ENCODE measurements at places on chromosomes 3 and 15.

- DNase-seq = peak; percentile 64
These were observed 27.6 kb downstream of the LMCD1 start for GRCh38 chr3:8529181-8529637.

GRCh38 chr3:113255100-113255853 is 43.9 kb downstream of the BOC start:
- DNase-seq = no peak

DNA sequence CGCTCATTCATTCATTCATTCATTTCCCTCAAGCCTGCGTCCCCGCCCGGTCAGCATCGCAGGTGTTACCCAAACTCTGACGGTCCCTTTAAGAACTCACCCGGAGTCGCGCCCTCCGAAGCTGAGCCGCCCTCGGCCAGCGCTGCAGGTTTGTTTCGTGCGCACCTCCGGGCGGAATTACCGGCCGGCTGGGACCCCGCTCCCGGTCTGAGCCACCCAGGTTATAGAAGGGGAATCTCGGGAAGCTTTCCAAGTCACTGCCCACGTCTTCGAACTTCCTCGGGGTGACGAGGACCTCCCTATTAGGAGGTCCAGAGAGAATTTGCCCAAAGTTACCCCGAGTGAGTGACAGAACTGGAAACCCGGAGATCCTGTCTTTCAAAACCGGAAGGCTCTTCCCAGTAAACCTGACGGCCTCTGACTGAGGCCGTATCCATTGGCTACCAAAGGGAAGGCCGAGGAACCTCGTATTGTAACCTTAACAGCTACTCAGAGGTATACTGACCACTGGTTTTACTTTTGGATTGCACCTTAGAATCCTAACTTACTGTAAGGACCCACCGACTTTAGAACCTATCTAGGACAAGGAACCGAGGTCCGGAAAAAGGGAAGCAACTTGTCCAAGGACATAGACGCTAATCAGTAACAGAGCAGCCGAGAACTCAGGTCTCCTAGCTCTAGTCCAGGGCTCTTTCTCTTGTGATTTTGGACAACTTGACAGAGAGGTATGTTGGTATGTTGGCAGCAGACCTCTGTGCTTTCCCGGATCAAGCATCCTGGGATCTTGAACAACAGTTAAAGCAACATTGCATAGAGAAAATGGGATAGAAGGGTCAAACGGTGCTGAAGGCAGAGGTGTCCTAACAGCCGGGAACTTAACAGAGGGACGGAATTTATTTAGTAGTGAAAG is 788 bp upstream of the DLG1 start:
- peak; percentile 35 for DNase-seq

- DNase-seq = no peak
These were observed 53.1 kb downstream of the SLC30A4 start for GRCh38 chr15:45469441-45469840.

DNA sequence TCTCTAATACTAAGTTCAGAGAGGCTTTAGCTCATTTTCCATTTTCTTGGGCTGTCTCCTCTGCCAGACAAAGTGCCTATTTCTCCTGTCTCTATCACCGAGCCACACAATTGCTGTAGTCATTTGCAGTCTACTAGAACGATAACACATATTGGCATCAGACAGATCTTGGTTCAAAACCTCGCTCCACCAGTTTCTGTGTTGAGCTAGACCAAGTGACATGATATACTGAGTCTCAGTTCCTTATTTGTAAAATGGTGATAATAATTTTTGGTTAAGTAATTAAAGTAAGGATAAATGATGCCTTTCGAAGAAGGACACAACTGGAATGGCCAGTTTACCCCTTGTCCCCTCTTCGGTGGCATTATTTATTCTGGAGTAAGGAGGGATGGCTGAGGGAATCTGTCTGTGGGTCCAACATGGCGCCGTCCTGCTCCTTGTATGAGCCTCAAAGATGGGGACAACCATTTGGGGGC is 398 bp upstream of the RAB7A start:
- DNase-seq = no peak

DNA sequence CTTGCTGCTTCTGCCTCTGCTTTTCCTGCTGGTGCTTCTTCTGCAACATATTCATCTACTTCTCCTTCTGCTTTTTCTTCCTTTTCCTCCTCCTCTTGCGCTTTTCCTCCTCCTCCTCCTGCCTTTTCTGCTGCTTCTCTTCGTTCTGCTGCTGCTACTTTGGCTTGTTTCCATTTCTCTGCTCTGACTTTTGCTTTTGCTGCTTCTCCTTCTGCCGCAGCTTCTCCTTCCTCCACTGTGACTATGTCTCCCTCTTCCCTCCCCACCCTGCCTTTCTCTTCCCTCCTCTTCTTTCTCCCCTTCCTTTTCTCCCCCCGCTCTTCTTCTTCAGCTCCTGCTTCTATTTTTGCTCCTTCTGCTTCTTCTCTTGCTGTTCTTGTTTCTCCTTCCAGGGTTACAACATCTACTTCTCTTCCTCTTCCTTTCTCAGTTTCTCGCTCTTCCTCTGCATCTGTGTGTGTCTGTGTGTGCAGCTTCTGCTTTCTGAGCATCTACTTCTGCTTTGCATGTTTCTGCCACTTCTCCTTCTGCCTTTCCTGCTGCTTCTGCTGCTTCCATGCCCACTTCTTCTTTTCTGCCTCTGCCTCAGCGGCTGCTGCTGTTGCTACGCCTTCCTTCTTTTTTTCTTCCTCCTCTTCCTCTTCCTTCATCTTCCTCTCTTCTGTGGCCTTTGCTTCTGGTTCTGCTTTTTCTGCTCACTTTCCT is 51.4 kb downstream of the FAM43A start:
- DNase-seq = no peak

- peak; percentile 37 for DNase-seq
These were observed 10.8 kb downstream of the BHLHE40 start for GRCh38 chr3:4990069-4990468.

- no peak for DNase-seq
These were observed 115.8 kb upstream of the ARHGEF3 start for GRCh38 chr3:56917361-56918110.

- no peak for DNase-seq
These were observed 114.9 kb upstream of the MLF1 start for GRCh38 chr3:158456114-158456513.

GRCh38 chr15:89858661-89859458 is 34.9 kb downstream of the AP3S2 start:
- DNase-seq = no peak

- DNase-seq = no peak
These were observed 14.4 kb upstream of the CCDC39 start for GRCh38 chr3:180693656-180694055.

GRCh38 chr3:58041826-58042324 is 33.7 kb downstream of the FLNB start:
- peak; percentile 97 for DNase-seq

GRCh38 chr3:21405671-21406667 is 345.0 kb downstream of the ZNF385D start:
- DNase-seq = no peak

DNA sequence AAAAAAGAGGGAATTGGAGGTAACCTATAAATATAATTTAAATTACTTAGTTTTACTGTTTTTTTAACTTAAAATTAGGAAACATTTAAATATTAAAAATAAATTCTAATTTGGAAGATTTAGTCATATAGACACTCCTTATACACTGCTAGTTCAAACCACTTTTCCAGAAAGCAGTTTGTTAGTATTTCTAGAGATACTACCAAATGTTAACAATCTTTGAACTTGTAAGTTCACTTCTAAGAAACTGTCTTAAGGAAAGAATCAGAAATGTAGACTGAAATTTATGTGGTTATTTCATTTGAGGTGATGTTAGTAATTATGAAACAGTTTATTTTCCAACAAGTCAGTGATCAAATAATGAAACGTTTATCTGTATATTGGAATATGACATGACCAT is 22.7 kb downstream of the CTDSPL2 start:
- DNase-seq = no peak

DNA sequence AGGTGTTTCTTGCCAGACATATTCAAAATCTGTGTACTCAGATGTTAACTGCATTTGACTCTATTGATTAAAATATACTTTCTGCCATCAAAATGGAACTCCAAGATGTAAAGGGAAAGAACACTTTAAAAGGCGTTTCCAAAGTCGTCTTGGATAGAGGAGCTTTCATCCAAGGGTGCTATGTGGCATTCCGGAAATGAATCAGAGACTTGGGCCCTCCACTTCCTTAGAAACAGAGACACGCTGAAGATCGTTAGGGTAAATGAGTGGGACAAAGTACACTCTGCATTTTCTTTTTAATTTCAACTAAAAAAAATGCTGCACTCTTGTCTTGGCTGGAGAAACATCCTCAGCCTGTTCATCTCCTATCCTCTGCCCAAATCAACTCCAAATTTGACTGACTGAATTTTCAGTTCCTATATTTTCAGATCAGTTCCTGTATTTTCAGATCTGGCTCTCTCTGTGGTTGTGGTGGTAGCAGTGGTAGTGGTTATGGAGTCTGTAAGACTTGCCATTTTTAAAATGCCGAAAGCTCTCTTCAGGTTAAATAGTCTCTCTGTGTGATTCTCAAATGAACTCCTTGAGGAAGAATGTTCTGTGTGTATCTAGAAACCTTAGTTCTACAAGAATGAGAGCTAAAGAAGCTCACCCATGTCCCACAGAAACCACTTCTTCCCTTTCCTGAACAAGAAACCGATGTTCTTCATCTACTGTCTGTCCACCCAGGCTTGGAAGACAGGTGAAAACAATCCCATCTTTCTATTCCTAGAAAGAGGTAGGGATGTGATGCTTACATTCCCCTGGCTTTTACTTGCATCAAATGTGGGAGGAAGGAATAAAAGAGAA is 156.8 kb upstream of the ICE2 start:
- no peak for DNase-seq

DNA sequence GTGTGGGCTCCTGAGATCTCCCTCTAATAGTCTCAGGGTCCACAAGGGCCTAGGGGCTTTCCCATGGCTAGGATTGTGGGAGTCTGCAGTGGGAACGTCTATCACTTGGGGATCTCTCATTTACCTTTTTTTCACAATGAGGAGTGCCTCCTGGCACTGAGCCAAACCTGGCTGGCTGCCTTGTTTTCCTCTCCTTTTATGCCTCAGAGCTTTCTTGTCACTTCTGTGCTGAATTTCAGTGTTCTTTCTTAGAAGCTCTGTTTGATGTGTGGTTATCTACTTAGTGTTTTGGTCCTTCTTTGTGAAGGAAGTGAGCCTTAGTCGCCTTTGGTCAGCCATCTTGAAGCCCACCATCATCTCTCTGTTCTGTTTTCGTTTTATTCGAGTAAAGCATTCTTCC is 33.9 kb downstream of the DOCK3 start:
- no peak for DNase-seq

- peak; percentile 24 for DNase-seq
These were observed 31.8 kb downstream of the SLC7A14 start for GRCh38 chr3:170553788-170554757.

GRCh38 chr3:73999501-73999900 is 374.8 kb upstream of the PDZRN3 start:
- DNase-seq = no peak

GRCh38 chr3:141106842-141107241 is 55.7 kb downstream of the SPSB4 start:
- no peak for DNase-seq

DNA sequence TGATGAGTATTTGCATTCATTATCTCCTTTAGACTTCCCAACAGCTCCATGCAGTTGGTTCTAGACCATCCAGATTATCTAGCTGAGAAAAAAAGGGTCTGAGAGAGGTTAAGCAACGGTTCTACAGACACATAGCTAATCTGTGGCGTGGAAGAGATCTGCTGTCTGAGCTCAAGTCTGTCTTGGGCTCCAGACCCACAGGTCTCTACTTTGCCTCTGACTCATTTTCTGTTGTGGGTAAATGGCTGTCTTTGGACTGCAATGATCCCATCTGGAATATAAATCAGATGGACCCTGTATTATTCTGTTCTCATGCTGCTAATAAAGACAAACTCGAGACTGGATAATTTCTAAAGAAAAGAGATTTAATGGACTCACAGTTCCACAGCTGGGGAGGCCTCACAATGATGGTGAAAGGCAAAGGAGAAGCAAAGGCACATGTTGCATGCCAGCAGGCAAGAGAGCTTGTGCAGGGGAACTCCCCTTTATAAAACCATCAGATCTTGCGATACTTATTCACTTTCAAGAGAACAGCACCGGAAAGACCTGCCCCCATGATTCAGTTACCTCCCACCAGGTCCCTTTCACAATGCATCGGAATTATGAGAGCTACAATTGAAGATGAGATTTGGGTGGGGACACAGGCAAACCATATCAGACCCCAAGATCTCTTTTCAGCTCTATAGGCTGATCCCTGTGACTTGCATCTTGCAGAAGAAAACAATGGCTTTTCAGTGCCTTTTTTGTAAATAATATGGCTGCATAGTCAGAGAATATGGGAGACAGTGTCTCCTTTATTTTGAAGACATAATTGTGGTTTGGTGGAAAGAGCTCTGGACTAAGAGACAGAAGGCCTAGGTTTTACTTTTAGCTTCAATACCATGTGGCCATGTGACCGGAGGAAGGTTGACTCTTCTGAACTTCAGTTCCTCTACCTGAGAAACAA is 24.7 kb downstream of the CEMIP start:
- no peak for DNase-seq

GRCh38 chr3:8460815-8461456 is 40.7 kb upstream of the LMCD1 start:
- DNase-seq = peak; percentile 99

- no peak for DNase-seq
These were observed 7.2 kb upstream of the OTOL1 start for GRCh38 chr3:161489395-161489794.

DNA sequence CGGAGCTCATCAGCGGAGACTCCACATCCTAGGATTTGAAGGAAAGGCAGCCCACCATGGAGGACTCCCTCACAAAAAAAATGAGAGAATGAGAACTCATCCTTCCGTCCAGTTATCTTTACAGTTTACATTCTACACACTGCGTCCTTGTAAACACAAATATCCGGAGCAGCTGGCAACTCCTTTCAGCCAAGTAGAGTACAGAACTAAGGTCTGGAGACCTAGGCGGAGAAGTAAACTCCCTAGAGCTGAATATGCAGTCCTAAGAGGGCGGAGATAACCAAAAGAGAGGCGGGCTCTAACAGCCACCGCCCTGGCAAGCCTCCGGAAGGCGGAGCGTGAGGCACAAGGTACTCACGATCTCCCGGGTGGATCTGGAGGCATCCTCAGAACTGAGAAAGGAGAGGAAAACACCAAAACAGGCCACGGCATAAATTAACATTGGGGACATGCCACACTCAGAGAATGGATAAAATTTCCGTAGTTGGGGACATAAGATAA is 924 bp upstream of the SIN3A start:
- DNase-seq = peak; percentile 79

DNA sequence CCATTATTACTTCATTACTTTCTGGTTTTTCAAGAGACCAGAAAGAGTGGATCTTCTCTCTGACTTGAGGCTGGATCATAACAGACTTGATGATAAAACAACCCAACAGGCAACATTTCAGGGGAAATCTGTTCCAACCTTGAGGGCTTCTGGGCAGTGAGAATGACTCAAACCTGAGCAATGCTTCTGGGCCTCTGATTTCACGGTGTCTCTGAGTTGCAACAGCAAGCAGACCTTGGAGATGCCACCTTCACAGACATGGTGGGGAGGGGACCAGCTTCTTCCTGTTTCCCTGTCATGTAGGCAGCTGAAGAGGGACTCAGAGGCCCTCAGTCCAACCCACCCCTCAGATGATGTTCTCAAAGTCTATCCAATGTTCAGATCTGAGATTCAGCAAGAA is 104.0 kb downstream of the ABHD5 start:
- peak; percentile 87 for DNase-seq

GRCh38 chr15:78909160-78909695 is 35.6 kb downstream of the CTSH start:
- no peak for DNase-seq

GRCh38 chr15:38274135-38274534 is 21.5 kb downstream of the SPRED1 start:
- no peak for DNase-seq

All from AG10803 (cell line).